Mesothelial cell of epicardium (in vitro differentiated cells): ENCODE measurements at places on chromosomes 1 and 21.

GRCh38 chr1:47444562-47445465, 7.0 kb downstream of the FOXD2 start:
- no peak for DNase-seq

GRCh38 chr21:27566521-27566920, 599.6 kb upstream of the ADAMTS5 start:
- no peak for DNase-seq

DNA sequence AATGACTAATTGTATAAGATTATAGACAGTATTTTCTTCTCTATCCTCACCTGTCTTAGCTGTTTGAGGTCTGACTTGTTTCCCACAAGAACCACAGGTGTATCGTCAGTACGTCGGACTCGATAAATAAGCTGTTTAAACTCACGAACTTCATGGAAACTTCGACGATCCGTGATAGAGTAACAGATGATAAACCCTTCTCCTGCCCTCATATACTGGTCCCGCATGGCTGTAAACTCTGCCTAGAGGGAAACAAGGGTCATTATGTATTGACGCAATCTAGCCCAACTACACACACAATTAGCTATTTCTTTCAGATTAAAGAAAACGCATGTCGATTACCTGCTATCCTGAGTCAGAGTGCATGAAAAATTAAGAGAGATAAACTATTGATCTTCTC, 6.9 kb downstream of the RIT1 start:
- DNase-seq: no peak

GRCh38 chr1:210412240-210412639, 83.5 kb downstream of the HHAT start:
- no peak for DNase-seq

- DNase-seq: no peak
Observed at GRCh38 chr1:47527653-47528272, 89.9 kb downstream of the FOXD2 start.

DNA sequence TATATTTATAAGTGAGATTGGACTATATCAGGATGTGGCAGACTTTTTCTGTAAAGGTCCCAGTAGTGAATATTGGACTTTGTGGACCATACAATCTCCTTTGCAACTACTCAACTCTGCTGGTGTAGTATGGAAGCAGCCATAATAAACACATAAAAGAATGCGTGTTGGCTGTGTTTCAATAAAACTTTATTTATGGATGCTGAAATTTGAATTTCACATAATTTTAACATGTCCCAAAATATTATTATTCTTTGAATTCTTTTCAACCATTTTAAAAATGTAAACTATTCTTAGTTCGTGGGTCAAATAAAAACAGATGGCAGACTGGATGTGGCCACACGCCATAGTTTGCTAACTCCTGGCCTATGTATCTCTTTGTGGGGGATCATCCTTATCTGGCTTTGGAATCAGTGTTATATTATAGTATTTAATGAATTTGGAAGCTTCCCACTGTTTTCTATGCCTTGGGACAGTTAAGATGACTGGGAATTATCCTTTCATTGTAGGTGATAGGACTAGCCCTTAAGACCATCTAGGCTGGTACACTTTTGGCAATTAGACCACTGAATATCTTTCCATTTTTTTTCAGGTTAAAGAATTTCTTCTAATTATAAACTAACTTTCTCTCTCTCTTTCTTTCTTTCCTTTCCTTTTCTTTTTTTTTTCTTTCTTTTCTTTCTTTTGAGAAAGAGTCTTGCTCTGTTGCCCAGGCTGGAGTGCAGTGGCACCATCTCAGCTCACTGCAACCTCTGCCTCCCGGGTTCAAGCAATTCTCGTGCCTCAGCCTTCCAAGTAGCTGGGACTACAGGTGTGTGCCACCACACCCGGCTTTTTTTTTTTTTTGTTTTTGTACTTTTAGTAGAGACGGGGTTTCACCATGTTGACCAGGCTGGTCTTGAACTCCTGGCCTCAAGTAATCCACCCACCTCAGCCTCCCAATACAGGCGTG, 14.9 kb upstream of the SLAMF6 start:
- DNase-seq: no peak

GRCh38 chr1:66182551-66183178, 351.3 kb upstream of the SGIP1 start:
- no peak for DNase-seq

- DNase-seq: no peak
Observed at GRCh38 chr1:20619999-20620398, 13.3 kb upstream of the PINK1 start.

GRCh38 chr1:163472651-163473248, 151.0 kb downstream of the NUF2 start:
- no peak for DNase-seq

DNA sequence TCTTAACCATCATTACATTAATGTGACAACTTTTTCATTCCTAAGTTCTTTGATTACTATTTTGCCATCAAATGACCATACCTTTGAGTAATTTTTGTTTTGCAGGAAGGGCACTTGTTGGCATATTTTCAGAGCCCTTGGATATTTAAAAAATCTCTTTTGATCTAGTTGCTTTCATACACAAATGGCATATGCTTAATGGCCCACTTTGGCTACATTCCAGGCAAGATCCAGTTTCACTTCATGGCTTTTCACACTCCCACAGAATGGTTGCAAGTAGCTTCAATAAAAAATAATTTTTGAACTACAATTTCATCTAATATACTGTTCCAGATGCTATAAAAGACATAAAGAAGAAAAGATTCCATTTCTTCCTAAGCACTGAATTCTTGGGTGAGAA, 18.1 kb downstream of the ADAM30 start:
- no peak for DNase-seq

DNA sequence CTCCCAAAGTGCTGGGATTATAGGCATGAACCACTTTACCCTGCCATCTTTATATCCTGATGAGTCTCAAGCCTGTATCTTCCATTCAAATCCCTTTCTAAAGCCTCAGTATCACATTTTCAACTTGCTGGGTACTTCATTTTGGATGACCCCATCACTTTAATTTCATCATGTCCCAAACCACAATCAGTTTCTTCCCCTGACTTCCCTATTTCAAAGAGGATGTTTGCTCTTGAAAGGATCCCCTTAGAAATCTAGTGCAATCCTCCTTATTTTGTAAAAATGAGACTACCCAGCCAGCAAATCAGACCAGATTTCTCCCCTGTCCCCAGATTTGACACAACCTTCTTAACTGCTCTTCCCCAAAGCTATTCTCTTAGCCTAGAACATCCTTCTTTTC, 7.0 kb upstream of the TRIT1 start:
- DNase-seq: no peak

DNA sequence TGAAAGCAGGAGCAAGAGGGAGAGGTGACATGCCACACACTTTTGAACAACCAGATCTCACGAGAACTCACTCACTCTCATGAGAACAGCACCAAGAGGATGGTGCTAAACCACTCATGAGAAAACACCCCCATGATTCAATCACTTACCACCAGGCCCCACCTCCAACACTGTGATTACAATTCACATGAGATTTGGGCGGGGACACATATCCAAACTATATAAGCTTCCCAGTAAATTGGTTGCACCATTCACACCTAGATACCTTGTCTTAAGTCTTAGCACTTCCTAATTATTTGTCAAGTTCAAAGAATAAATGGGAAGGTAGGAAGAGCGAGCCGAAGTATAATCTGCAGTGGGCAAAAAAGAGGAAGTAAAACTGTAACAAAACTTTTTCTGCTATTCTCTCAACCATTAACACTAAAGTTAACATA, 34.3 kb downstream of the AMY1C start:
- DNase-seq: no peak

GRCh38 chr1:14866911-14867612, 268.6 kb downstream of the KAZN start:
- no peak for DNase-seq

- no peak for DNase-seq
Observed at GRCh38 chr21:29149808-29150425, 19.5 kb downstream of the MAP3K7CL start.

DNA sequence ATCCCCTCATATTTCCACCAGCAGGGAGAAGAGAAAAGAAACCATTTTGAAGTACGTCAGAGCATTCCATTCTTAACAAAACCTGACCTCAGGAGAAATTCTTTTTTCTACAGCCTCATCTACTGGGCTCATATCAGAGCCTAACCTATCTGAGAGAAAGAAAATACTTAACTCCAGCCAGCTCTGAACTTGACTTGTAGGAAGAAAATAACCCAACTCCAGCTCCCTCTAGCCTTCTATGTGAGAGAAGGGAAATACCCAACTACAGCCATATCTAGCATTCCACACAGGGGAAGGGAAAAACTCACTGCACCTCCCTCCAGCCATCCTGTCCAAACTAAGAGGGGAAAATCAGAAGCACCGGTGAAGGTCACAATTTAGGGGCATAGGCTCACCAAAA, 57.7 kb downstream of the SPATA6 start:
- DNase-seq: no peak

DNA sequence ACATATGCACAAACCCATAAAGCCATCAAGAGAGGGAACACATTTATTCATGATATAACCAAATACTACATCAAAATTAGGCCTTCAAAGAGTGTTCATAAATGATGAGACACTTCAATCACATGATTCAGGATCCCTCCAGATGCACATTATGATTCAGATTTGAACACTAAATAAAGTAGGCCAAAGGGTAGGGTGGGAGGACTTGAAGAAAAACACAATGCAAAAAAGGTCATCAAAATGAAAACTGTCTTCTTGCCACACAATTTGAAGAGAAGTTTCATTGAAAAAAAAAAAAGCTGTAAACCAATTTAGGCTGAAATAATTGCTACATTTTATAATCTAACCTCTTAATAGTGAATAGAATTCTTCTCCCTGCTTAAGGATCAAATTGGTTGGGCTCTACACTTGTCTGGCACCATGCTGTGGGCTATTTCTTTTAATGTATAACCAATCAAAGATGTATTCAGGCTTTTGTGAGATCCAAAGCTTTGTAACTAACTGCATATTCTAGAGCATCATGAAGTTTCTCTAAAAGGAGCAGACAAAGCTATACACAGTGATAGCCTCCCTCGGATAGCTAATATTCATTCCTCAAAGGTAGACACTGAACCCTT, 58.1 kb downstream of the ZSWIM5 start:
- no peak for DNase-seq

- no peak for DNase-seq
Observed at GRCh38 chr1:52348704-52349300, 17.2 kb downstream of the CC2D1B start.

DNA sequence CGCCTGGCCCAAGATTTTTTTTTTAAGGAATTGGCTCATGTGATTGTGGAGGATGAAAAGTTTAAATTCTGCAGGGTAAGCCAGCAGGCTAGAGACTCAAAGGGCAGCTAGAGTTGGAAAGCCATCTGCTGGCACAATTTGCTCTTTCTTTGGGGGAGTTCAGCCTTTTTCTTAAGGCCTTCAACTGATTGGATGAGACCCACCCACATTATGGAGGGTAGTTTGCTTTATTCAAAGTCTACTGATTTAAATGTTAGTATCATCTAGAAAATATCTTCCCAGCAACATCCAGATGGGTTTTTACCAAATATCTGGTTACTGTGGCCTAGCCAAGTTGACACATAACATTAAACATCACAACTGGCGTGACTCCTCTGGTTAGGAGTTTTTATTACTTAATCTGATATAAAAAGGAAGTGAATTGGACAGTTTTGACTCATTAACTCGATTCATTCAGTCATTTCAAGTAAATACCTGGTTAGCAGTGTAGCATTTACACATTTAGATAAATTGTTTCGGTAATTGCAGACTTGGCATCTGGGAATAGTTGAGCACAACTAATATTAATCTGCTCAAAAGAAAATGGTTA, 12.4 kb downstream of the HOOK1 start:
- no peak for DNase-seq

GRCh38 chr1:201845331-201846083, 16.6 kb downstream of the IPO9 start:
- DNase-seq: no peak

- DNase-seq: no peak
Observed at GRCh38 chr21:45294509-45295291, 7.0 kb upstream of the POFUT2 start.

DNA sequence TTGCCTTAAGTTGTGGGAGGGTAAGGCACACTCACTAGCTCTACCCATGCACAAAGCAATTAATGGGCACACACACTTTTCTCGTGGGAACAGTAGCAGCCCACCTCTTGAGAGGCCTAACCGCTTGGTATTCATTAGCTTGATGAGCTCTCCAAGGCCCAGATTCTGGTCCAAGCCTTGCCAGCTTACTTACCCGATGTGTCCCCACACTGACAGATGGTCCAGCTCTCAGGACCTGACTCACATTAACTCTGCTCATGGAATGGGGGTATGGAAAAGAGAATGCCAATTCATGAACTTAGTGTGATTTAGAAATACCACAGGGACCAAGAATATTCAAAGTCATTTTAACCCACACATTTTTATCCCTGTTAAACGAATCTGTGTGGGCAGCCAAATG, 106.8 kb upstream of the CACHD1 start:
- DNase-seq: no peak

DNA sequence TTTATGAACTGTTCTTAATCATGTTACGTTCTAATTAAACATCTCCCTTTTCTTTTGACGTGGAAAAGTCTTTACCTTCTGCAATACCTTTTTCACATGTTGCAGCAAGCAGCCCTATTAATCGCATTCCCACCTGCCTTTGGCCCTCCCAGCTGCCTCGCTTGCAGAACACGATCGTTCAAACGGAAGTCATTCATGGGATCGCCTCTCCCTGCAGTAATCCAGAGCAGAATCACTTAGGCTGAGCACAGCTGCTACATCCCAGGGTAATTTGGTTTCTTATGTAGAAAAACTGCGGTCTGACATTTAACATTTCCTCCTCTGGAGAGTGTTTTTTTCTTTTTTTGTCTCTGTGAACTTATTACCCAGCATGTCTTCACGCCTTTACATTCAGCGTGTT, 206.3 kb downstream of the KIF26B start:
- DNase-seq: no peak

DNA sequence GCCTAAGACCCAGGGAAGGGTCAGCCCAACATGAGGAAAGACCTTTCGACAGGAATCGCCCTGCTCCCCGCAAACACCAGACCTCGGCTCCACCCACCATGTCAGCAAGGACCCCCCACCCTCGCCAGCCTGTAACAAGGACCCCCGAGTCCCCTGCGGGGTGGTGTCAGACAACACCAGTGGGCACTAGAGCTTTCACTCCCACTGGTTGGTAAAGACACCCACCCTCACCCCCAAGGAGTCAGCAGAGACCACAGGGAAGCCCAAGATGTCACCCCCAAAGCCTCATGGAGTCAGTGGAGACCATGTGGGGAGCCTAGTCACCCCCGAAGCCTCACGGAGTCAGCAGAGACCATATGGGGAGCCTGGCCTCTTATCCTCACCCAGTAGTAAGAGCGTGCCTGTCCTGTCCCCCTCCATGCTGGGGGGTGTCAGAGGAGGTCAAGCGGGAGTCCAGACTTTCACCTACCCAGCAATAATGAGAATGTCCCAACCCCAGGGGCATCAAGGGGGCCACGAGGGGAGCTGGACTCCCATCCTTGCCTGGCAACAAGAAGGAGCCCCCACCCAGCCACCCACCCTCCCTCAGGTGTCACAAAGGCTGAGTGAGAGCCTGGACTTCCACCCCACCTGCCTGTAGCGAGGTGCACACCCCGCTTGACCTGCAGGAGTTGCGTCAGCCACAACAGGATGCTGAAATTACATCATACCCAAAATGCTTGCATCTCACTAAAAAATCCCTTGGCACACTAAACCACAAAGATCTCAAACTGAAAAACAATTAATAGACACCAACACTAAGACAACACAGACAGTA, 24.8 kb downstream of the SLC19A1 start:
- DNase-seq: no peak
